ENCODE measurements at places on chromosomes 4 and X.

GRCh38 chrX:144798972-144799371, 448.3 kb upstream of the SPANXN1 start:
- DNase-seq, result no peak

- DNase-seq, result no peak
Observed at GRCh38 chrX:47475476-47475875, 7.5 kb downstream of the ZNF41 start.

DNA sequence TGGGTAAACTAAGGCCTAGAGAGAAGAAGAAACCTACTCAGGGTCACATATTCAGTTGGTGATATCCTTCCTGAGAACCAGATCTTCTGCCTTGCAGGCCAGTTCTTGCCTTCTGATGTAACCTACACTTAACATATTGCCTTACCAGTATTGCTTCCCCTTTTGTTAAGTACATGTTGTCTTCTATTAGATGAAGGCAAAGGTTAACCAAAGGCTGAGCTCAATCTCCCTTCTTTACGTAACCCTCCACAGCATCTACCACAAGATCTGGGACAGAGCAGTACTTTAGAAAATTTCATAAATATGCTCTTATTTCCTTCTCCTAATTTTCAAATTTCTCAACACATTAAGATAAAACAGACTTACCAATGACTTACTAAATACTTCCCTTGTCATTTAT, 474.4 kb downstream of the SH2D1A start:
- no peak for DNase-seq

DNA sequence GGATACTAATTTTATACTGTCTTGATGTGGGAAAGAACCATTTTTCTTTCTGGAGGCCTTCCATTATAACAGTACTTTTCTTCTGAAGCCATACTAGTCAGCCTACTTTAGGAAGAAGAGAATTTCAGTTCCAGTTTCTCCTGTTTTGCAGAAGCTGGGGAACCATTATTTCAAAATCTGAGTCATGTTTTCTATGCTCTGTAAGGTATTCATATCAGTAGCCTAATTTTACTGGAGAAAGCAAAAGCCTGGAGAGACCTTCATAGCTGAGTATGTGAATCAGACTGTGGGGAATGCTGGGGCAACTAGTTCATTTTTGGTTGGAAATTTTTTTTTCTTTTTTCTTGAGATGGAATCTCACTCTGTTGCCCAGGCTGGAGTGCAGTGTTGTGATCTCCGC, 22.4 kb downstream of the AFF1 start:
- DNase-seq, result no peak

DNA sequence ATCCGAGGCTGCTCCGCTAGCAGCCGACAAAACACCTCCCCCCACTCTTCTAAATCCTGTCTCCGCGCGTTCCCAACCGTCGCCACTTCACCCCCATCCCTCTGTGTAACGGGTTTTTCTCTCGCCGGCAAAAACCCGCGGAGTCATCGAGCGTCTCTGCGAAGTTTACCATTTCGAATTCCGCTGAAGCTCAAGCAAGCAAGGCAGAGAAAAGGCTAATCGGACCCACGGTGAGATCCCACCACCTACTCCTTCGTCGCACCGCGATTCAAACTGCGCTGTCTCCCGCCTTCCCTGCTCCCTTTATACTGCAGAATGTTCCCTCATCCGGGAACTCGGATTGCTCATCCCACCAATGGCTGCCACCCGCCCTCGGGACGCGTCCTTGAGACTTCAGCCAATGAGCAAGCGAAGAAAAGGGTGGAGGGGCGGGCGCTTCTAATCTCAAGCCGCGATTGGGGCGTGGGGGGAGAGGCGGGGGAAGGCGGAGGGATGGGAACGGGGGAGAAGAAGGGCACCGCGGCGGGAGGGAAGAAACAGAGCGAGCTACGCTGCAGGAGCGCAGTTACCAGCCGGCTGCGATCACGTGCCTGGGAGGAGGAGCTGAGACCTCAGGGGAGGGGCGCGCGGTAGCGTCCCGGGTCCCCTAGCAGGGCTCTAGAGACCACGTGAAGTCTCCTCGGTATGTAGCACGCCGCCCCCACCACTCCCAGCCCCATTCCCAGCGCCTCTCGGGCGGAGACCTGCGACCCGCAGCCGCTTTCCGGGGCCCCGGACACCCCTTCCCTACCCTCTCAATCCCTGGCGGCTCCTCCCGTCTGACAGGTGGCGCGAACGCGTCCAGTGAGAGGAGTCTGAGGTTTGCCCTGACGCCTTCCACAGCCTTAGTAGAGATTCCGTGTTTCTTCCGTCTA, at the start of gene H2AZ1:
H2AZ1 (minus strand) TSS at position 277 of the 914 bp plus-strand sequence; CDS start at position 172, 105 bp downstream.
- DNase-seq, result peak; percentile 93

GRCh38 chr4:101794806-101795205, 4.3 kb downstream of the BANK1 start:
- no peak for DNase-seq

GRCh38 chrX:96004386-96004785, 680.3 kb upstream of the DIAPH2 start:
- DNase-seq, result no peak

- DNase-seq, result no peak
Observed at GRCh38 chrX:30935985-30936384, 46.9 kb upstream of the TAB3 start.

GRCh38 chr4:94567811-94568210, 116.1 kb downstream of the PDLIM5 start:
- DNase-seq, result no peak

DNA sequence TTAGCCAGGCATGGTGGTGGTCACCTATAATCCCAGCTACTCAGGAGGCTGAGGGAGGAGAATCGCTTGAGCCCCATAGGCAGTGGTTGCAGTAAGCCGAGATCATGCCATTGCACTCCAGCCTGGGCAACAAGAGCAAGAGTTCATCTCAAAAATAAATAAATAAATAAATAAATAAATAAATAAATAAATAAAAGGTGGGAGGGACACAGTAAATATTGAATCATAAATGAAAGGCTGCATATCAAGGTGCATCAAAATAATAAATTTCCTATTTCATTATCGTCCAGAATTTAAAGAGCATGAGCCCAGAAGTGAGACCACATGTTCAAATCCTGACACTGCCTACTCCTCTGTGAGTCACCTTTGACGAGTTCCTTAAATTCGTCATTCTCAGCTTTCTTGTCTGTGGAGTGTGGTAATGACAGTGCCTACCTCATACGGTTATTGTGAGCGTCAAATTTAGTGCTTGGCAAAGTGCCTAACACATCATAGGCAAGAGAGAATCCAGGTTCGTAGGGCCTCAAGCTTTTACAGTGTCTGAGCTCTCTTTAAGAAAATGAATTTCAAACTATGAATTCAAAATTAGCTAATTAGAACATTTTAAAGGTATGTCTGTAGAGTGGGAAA, 49.9 kb downstream of the IL15 start:
- DNase-seq, result no peak
